ENCODE measurements at places on chromosomes 16 and 17.

DNA sequence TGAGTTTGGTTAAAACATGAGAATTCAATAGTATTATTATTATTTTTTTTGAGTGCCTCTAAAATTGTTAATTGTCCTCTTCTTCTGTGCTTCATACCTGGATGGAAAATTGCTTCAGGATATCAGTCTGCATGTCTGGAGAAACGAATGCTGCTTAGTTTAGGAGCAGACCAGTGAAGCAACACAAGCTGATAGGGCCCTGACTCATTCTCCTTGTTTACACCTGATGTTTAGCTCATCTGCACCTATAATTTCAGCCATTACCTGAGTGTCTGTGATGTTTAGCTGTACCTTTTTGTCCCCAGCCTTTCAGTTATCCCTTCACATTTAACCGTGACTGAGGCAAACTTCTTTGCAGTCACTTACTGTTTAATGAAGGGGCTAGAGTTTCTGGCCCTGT lies 14.8 kb downstream of the SNTB2 start:
- DNase-seq, result no peak

DNA sequence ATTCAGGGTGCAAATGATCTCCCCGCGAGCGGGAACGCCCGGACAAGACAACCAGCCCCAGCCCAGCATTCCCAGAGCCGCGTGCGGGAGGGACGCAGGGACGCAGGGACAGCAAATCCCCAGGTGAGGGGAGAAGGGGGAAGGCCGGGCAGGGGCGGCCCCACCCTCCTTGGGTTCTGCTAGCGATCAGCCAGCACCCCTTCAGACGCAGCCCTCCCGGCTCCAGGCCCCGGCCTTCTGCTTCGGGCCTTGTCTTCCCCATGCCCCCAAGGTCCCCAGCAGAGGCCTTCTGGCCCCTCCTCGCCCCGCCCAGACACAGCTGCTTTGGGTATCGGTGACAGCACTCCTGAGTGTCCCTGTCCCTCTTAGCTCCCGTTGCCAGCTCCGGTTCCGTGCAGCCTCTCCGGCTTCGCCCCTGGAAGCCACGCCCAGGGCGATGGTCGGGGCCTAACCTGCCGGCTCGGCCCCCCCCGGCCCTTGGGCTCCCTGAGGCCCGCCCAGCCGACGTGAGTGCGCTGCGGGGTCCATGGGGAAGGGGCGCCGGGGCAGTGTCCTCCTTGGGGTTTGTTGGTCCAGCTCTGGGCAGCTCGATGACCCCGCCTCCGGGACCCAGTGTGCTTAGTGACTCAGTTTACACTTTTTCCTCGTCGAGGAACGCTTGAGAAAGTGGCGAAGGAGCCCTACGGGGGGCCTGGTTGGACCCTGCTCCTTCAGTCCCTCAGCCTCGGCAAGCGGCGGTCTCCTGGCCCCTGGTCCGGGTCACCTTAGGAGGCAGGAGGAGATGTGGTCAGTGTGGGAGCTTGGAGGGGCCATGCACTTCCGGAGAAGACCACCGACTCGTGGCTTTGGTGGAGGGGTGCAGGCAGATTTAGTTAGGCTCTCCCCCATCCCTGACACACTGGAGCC lies 50.5 kb upstream of the AMZ2 start:
- no peak for DNase-seq

GRCh38 chr17:80124351-80124981 lies 22.5 kb downstream of the EIF4A3 start:
- DNase-seq, result no peak

- DNase-seq, result no peak
These were observed 2.3 kb upstream of the ELOB start for GRCh38 chr16:2779151-2779920.

DNA sequence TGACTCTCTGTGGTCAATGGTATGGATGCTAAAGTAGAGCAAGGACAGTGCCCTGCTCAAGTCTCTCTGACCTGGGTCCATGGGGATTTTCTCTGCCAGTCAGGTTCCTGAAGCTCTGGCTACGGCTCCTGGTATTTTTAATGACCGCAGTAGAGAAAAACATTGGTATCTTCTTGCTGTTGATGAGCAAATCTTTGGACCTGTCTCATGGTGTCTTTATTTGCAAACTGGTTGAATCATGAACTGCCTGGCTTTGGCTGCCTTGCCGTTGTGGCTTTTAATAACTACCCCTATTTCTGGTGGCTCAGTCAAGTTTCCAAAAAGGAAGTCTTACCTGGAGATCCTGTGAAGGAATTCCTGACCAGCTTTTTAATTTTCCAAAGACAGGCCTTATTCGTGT lies 8.7 kb downstream of the FAM234A start:
- DNase-seq, result no peak

DNA sequence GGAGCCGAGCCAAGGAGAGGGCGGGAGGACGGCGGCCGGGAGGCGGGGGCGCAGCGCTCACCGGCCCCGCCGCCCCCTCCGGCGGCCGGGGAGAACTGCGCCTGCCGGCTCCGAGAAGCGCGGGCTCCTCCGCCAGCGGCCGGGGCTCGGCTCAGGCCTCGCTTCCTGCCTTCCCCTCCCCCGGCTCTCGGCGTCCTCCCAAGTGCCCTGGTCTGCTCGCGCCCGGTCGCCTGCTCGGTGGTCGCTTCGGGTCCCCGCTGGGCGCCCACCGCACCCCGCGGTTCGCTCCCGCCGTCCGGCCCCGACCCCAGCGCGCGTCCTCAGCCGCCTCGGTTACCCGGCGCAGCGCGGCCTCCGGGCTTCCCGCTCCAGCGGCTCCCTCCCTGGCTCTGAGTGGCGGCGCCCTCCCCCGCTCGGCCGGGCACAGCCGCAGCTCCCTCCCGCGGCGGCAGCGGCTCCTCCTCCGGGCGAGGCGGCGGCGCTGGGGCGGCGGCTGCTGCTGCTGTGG lies 313 bp downstream of the UBTF start:
- DNase-seq, result peak; percentile 47

DNA sequence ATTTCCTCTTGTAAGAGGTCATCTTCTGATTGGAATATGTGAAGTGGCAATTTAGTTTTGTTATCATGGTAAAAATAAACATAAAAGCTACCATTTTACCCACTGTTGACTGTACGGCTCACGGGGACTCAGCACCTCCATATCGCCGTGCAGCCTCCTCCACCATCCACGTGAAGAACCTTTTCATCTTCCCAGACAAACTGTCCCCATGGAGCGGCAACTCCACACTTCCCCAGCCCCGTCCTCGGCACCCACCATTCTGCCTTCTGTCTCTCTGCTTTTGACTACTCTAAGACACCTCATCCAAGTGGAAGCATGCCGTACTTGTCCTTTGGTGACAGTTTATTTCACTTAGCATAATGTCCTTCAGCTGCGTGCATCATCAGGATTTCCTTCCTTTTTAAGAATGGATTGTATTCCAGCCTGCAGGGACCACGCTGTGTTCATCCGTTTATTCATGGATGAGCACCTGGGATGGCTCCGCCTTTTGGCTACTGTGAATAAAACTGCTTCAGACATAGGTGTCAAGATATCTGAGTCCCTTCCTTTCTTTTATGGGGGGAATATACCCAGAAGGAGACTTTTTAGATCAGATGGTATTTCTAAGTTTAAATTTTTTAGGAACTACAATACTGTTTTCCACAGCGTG lies 14.3 kb downstream of the FBXO31 start:
- no peak for DNase-seq

GRCh38 chr16:9372934-9373890 lies 281.8 kb downstream of the HAPSTR1 start:
- no peak for DNase-seq

- DNase-seq, result no peak
These were observed 13.0 kb downstream of the SPIRE2 start for GRCh38 chr16:89841275-89841674.
